ENCODE measurements at places on chromosomes 3 and 15.

GRCh38 chr15:38781196-38781595, 216.6 kb upstream of the RASGRP1 start:
- no peak for DNase-seq

- DNase-seq: no peak
These were observed 26.7 kb downstream of the TJP1 start for GRCh38 chr15:29795610-29796009.

GRCh38 chr15:62453375-62453774, 288.3 kb upstream of the C2CD4B start:
- no peak for DNase-seq

GRCh38 chr3:63193647-63194046, 84.5 kb upstream of the SYNPR start:
- peak; percentile 10 for DNase-seq

DNA sequence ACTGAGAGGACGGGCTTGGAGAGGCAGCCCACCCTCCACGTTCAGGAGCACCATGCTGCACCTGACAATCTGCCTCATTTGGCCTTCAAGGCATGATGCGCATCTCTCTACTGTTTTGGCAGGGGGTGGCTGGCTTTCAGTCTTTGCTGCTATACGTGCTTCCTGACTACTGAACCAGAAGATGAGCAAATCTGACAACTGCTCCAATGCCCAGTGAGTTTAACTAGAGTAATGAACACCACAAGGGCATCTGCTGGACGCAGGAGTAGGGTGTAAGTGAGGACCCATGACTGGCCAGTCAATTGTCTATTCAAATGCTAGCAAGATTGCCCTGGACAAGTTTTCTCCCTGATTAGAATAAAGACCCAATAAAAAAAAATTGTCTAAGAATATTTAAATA, 335.7 kb downstream of the MAGI1 start:
- DNase-seq: no peak

DNA sequence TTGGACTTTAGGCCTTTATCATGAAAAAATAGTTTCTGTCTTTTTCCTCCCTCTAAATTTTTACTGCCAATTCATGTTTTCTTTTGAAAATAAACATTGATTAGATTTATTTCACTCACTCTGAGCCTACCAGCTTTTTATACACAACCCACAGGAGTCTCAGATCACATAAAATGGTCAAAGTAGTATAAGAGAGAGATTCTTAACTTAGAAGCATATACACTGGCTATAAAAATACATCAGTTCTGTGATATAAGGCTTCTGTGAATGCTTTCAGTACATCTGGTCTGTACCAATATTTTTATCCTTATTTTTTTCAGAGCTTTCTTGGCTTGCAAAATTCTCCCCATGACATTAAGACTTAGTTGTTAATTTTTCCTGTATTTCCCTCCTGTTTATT, 117.0 kb upstream of the PTX3 start:
- DNase-seq: no peak

Measured in fibroblast of skin of left biceps (primary cell).